ENCODE measurements at places on chromosomes 5 and 9.

GRCh38 chr5:132566657-132567056 lies 9.9 kb downstream of the RAD50 start:
- no peak for DNase-seq

DNA sequence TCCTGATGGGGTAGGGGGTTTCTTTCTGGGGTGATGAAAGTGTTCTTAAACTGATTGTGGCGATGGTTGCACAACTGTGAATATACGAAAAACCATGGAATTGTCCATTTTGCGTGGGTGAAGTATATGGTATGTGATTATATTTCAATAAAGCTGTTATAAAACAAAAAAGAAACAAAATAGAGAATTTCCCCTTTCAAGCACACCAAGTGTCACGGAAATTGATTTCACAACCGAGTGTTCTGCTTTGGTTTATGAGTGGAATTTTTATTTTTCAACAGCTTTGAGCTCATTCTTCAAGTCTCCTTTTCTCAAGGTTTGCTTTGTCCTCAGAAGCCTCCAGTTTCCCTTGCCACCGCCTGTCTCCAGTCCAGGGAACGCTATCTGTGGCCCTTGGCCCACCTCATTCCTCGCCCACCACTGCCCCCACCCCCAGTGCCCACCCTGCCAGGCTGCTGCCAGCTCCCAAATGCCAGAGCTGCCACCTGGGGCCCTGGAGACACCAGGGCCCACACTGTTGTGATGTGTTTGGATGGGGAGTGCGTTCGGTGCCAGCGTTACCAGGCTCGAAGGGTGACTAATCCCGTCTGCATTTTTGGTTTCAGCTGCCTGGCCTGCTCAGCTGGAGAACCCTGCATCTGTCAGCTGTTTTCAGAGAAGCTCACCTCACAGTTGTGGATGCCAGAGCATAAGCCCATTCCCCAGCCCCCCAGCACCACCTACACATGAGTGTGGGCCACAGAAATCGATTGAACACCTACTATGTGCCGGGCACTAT lies 30.4 kb downstream of the DUSP1 start:
- DNase-seq: no peak

- DNase-seq: no peak
These were observed 70.6 kb downstream of the DCP2 start for GRCh38 chr5:113047234-113047633.

DNA sequence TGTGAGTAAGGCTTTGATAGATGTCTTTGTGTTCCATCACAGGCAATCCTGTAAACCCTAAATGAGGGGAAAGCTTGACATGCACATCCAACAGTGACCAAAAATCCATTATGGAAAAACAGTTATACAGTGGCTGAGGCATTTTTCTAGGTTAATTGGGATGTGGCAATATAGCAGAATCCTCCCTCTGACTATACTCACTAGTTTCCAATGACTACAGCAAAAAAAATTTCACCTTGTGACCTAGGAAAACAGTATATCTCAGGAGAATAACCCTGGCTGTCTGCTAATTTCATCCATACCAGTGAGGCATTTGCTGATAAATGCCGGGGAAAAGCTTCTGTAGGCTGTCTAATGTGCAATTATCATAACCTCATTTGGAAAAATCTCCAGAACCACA lies 49.9 kb upstream of the SNCAIP start:
- no peak for DNase-seq

GRCh38 chr5:35198075-35198474 lies 32.2 kb downstream of the PRLR start:
- DNase-seq: no peak

DNA sequence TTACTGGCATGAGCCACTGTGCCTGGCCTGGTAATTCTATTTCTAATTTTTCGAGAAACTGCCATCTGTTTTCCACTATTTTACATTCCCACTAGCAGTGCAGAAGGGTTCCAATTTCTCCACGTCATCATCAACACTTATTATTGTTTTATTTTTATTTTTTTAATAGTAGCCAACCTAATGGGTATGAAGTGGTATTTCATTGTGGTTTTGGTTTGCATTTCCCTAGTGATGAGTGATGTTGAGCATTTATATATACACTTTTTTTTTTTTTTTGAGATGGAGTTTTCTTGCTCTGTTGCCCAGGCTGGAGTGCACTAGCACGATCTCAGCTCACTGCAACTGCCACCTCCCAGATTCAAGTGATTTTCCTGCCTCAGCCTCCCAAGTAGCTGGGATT lies 28.3 kb downstream of the WWC1 start:
- no peak for DNase-seq

DNA sequence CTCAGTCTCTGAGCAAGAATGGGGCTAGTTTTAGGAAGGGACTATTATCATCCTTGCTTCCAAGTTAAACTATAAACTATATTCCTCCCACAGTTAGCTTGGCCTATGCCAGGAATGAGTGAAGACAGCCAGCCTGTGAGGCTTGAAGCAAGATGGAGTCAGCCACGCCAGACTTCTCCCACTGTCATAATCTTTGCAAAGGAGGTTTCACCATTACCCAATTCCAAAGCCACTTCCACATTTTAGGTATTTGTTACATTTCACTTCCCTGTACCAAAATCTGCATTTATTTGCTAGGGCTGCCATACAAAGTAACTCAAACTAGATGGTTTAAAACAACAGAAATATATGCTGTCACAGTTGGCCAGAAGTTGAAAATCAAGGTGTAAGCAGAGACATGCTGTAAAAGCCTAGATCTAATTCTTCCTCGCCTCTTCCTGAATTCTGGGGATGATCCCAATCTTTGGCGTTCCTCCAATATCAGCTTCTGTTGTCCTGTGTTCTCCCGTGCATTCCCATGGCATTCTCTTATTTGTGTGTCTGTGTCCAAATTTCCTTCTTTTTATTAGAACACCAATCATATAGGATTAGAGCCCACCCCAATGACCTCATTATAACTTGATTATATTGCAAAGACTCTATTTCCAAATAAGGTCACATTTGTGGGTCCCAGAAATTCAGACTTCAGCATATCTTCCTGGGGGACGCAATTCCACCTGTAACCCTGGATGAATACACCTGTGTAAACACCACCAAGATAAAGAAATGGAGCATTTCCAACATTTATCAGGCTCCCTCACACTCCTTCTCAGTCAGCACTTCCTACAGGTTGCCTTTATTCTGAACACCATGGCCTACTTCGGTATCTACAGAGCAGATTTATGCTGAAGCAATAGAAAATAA lies 126.8 kb downstream of the GCNT1 start:
- no peak for DNase-seq

- no peak for DNase-seq
These were observed 56.7 kb downstream of the PCDH1 start for GRCh38 chr5:141821430-141821925.

GRCh38 chr5:178193251-178193809 lies 6.2 kb upstream of the GMCL2 start:
- no peak for DNase-seq

- DNase-seq: no peak
These were observed 314.4 kb upstream of the EFNA5 start for GRCh38 chr5:107985144-107985543.

- DNase-seq: no peak
These were observed 33.3 kb downstream of the RAPGEF1 start for GRCh38 chr9:131706608-131706970.

All from stimulated activated CD8-positive, alpha-beta memory T cell treated with anti-CD3 and anti-CD28 coated beads, Interleukin-4, amount 100 ng/mL, for 1 hour (primary cell).